Glutamatergic neuron (in vitro differentiated cells): ENCODE measurements at places on chromosomes 1 and 21.

- H3K27me3 ChIP-seq, result peaks cover 16% of the 10 kb centered on the region
- no peak overlapping the region for H3K27ac ChIP-seq
- no peaks in the 10 kb centered on the region for H3K36me3 ChIP-seq
- H3K4me3 ChIP-seq, result peak overlapping the region; percentile 69
Measured at GRCh38 chr1:155196103-155196892, 11.4 kb downstream of the THBS3 start.

DNA sequence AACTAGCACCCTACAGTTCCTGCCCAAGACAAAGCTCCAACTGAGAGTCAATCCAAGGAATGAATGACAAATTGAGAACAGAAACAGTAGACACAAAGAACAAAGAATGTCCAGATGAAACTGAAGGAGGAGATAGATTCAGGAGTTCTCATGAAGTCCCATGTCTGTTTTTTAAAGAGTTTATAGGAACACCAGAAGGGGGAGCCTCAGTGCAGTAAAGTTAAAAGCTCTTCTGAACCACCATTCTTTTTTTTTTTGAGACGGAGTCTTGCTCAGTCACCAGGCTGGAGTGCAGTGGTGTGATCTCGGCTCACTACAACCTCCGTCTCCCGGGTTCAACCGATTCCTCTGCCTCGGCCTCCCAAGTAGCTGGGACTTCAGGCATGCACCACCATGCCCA lies 323.6 kb downstream of the MRPL39 start:
- no peaks in the 10 kb centered on the region for H3K27me3 ChIP-seq
- no peak overlapping the region for H3K27ac ChIP-seq
- DNase-seq, result no peak

DNA sequence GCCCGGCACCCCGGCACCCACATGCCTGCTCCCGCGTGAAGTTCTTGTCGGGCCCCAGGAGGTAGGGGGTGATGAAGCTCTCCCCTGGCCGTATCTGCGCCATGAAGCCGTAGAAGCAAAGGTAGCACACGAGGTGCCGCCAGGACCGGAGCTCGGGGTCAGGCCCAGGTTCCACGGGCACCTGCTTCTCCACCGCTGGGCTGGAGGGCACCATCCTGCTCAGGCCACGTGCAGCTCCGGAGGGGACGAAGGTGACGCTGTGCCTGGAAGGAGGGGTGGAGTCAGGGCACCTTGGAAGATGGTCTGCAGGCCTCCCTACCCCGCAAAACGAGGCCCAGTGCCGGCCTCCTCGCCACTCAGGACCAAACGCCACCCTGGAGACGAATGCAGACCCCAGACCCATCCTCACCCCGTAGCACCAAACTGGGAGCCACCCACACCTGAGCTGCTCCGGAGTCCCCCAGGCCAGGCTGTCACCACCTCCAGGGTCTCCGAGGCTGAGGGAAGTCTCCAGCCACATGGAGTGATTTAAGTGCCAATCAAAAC lies 4.4 kb downstream of the SLC19A1 start:
- DNase-seq, result no peak
- H3K4me3 ChIP-seq, result no peak overlapping the region
- H3K4me1 ChIP-seq, result peaks cover 11% of the 10 kb centered on the region
- no peak overlapping the region for H3K27ac ChIP-seq
- H3K36me3 ChIP-seq, result no peaks in the 10 kb centered on the region
- peaks cover 8% of the 10 kb centered on the region for H3K27me3 ChIP-seq

- no peak overlapping the region for H3K27ac ChIP-seq
- no peaks in the 10 kb centered on the region for H3K4me1 ChIP-seq
- H3K27me3 ChIP-seq, result peaks cover 3% of the 10 kb centered on the region
- H3K36me3 ChIP-seq, result no peaks in the 10 kb centered on the region
- no peak overlapping the region for H3K4me3 ChIP-seq
- no peak for DNase-seq
Measured at GRCh38 chr1:9659328-9659727, 7.8 kb downstream of the PIK3CD start.

DNA sequence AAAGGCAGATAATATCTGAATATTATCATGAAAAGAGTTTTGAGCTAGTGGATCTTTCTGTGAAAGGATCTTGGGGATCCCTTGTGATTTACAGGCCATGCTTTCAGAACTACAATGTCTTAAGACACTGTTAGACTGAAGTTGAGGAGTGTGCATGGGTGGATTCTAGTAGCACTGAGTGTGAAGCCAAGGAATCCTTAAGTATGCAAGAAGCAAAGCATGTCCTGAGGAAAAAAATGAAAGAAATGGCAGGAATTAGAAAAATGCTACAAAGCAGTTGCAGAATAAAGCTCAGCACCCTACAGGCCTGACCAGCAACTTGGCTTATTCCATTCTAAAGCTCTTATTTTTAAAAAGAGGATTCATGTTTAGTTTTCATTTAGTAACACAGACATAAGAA lies 11.9 kb downstream of the STX6 start:
- H3K4me1 ChIP-seq, result peaks cover 11% of the 10 kb centered on the region
- no peak overlapping the region for H3K27ac ChIP-seq

- no peak overlapping the region for H3K27ac ChIP-seq
- no peak for DNase-seq
- no peak overlapping the region for H3K4me3 ChIP-seq
- no peaks in the 10 kb centered on the region for H3K4me1 ChIP-seq
Measured at GRCh38 chr1:91981996-91982609, 32.9 kb downstream of the BRDT start.

DNA sequence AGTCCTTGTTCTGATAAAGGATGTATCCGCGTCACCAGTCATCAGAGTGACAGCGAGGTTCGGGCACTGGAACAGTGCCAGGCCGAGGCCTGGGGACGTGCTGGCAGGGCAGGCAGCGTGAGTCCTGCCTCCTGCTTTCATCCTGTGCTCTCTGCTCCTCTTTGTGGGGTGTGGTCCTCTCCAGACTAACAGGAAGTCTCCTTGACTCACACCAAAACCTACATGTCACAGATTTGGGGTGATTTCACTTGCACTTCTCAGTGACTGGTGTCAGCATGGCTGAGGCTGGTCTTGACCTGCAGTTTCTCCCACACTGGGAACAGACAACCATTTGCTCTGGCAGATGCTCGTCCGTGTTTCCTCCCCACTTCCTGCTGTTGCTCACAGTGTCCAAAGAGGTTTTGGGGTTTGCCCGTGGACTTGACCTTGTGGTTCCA lies 8.8 kb upstream of the NLRP3 start:
- no peak overlapping the region for H3K27ac ChIP-seq
- no peaks in the 10 kb centered on the region for H3K36me3 ChIP-seq
- peaks cover 2% of the 10 kb centered on the region for H3K27me3 ChIP-seq
- DNase-seq, result no peak
- peaks cover 5% of the 10 kb centered on the region for H3K4me1 ChIP-seq

DNA sequence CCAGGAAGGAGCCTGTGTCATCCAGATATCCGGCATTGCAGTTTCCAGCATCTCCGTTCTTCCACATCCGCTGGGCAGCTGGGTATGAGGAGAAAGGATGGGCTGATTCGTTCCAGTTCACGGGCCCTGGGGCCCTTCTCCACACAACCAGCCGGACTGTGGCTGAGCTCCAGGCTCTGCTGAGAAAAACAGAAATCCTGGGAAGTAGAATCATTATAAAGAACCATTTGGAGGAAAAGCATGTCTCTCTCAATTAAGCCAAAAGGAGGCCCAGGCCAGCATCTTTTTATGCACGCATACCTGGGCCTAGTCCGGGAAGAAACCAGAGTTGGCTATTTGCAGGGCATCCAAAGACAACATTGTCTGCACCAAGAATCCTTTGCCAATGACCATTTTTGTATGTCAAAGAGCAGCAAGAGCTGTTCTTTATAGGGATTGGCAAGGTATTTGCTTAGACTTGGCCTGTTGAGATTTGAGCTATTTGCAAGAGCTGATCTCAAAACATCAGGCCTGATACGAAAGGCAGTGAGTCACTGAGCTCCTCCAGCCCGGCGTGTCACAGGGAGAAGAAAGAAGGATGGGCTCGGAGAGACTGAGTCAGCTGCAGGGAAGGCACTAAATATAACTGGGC lies 84.9 kb upstream of the ARHGEF16 start:
- no peak overlapping the region for H3K4me3 ChIP-seq
- no peaks in the 10 kb centered on the region for H3K4me1 ChIP-seq
- DNase-seq, result no peak
- peaks cover 6% of the 10 kb centered on the region for H3K36me3 ChIP-seq

DNA sequence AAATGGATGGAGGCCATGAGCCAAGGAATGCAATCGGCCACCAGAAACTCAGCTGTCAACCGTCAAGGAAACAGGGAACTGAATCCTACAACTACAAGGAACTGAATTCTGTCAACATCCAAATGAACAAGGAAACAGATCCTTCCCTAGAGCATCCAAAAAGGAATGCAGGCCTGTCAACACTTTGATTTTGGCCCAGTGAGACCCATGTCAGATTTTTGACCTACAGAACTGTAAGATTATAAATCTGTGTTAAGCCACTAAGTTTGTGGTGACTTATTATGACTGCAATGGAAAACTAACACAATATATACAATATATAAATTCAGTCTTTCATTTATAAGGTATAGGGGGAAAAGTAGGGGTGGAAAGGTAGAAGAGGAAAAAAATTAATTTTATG lies 55.3 kb downstream of the SHCBP1L start:
- H3K4me3 ChIP-seq, result no peak overlapping the region
- H3K27ac ChIP-seq, result no peak overlapping the region
- no peaks in the 10 kb centered on the region for H3K27me3 ChIP-seq
- no peak for DNase-seq
- no peaks in the 10 kb centered on the region for H3K36me3 ChIP-seq

DNA sequence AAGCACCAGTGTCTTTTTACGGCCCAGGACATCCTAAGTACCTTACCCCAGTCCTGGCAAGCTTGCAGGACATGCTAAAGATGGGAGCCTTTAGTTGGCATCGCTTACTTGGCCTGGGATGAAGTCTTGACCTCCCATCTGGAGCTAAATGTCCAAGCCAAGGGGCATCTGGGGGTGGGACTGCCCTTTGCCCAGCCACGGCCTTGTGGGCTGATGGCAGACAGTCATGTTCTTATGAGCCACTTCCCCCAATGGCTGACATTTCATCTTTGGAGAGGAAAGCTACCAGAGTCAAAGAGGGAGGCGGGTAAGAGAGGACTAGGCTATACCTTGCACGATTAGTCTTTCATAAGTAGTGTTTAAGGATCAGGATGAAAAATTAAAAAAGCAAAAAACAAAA lies 32.2 kb downstream of the OPTC start:
- DNase-seq, result no peak
- peaks cover 4% of the 10 kb centered on the region for H3K27me3 ChIP-seq
- no peaks in the 10 kb centered on the region for H3K36me3 ChIP-seq
- H3K27ac ChIP-seq, result no peak overlapping the region
- peaks cover 13% of the 10 kb centered on the region for H3K4me1 ChIP-seq

DNA sequence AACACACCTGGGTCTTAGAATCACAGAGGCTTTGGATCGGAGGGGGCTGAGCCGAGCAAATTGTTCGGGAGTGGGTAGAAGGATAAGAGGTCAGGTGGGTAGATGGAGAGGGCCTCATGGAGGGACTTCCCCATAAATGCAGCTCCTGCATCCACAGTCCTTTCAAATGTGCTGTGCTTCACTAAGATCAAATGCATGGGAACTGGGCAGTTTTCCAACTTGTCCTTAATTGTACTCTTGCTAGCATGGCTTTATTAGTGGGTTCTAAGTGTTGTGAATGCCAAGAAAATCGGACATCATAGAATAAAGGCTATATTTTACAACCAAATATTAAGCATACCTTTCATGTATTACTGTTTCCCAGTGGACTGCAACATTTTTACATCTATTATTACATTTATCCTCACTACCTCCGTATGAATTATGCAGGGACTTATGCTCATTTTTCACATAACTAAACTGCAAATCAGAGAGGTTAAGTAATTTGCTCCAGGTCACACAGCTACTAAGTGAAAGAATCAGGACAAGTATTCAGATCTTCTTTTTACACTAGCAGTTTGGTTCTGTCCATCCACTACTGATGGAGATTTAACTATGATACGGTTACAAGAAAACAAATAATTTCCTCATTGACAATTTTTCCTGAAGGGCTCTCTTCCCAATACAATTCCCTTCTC lies 174.5 kb upstream of the RUNX1 start:
- no peaks in the 10 kb centered on the region for H3K36me3 ChIP-seq
- no peak overlapping the region for H3K27ac ChIP-seq
- no peak overlapping the region for H3K4me3 ChIP-seq
- no peaks in the 10 kb centered on the region for H3K27me3 ChIP-seq
- DNase-seq, result no peak

- H3K27me3 ChIP-seq, result peaks cover 11% of the 10 kb centered on the region
- H3K36me3 ChIP-seq, result peaks cover 5% of the 10 kb centered on the region
- H3K4me1 ChIP-seq, result peaks cover 35% of the 10 kb centered on the region
Measured at GRCh38 chr1:25094229-25094628, 138.1 kb downstream of the SYF2 start.

GRCh38 chr21:40433538-40433937 lies 413.4 kb downstream of the DSCAM start:
- H3K27ac ChIP-seq, result no peak overlapping the region
- H3K4me3 ChIP-seq, result no peak overlapping the region
- no peaks in the 10 kb centered on the region for H3K4me1 ChIP-seq
- no peaks in the 10 kb centered on the region for H3K36me3 ChIP-seq

GRCh38 chr1:13828454-13829151 lies 128.6 kb downstream of the PRDM2 start:
- DNase-seq, result peak; percentile 68
- peaks cover 24% of the 10 kb centered on the region for H3K36me3 ChIP-seq
- no peaks in the 10 kb centered on the region for H3K27me3 ChIP-seq
- H3K4me1 ChIP-seq, result no peaks in the 10 kb centered on the region

- DNase-seq, result no peak
- H3K27ac ChIP-seq, result no peak overlapping the region
- no peak overlapping the region for H3K4me3 ChIP-seq
- no peaks in the 10 kb centered on the region for H3K36me3 ChIP-seq
Measured at GRCh38 chr1:92443893-92444292, 42.8 kb downstream of the GFI1 start.

GRCh38 chr1:160093624-160094290 lies 4.7 kb downstream of the IGSF8 start:
- peaks cover 11% of the 10 kb centered on the region for H3K27me3 ChIP-seq
- H3K4me1 ChIP-seq, result peaks cover 15% of the 10 kb centered on the region
- no peak overlapping the region for H3K4me3 ChIP-seq
- no peak overlapping the region for H3K27ac ChIP-seq
- H3K36me3 ChIP-seq, result no peaks in the 10 kb centered on the region

- H3K27me3 ChIP-seq, result peaks cover 13% of the 10 kb centered on the region
- DNase-seq, result no peak
- H3K4me1 ChIP-seq, result peaks cover 31% of the 10 kb centered on the region
- H3K36me3 ChIP-seq, result no peaks in the 10 kb centered on the region
- H3K4me3 ChIP-seq, result no peak overlapping the region
Measured at GRCh38 chr1:44625348-44625747, 48.9 kb downstream of the TMEM53 start.

GRCh38 chr1:3992103-3992556 lies 92.1 kb upstream of the C1orf174 start:
- H3K4me3 ChIP-seq, result no peak overlapping the region
- no peak overlapping the region for H3K27ac ChIP-seq
- DNase-seq, result no peak
- no peaks in the 10 kb centered on the region for H3K4me1 ChIP-seq
- H3K27me3 ChIP-seq, result peaks cover 6% of the 10 kb centered on the region
